ENCODE measurements at places on chromosomes 1 and 21.

DNA sequence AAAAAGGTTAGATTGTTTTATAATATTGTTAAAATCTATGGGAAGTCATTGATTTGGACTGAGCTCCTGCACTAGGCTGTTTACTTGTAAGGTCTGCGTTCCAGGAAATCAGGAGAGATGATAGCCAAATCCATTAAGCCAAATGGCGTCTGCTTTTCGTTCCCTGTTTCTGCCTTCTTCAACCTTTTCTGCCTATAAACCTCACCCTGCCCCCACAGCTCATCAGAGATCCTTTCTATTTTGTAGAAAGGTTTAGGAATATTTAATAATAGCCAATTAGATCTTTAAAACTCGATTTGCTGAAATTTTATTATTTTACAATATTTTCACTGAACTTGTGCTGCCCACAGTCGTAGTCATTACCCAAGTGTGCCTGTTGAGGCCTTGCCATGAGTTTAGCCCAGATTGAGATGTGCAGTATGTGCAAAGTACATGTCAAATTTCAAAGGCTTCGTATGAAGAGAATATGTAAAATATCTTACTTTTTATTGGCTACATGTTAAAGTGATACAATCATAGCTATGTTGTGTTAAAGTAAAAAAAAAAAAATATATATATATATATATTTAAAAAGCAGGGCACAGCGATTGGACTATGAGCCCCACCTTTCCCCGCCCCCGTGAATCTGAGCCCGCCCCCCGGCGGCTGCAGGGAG lies 444 bp upstream of the IARS2 start:
- DNase-seq, result no peak

GRCh38 chr1:185162491-185162890 lies 5.5 kb downstream of the SWT1 start:
- DNase-seq, result no peak

- no peak for DNase-seq
These were observed 740 bp downstream of the DSTYK start for GRCh38 chr1:205210756-205211168.

DNA sequence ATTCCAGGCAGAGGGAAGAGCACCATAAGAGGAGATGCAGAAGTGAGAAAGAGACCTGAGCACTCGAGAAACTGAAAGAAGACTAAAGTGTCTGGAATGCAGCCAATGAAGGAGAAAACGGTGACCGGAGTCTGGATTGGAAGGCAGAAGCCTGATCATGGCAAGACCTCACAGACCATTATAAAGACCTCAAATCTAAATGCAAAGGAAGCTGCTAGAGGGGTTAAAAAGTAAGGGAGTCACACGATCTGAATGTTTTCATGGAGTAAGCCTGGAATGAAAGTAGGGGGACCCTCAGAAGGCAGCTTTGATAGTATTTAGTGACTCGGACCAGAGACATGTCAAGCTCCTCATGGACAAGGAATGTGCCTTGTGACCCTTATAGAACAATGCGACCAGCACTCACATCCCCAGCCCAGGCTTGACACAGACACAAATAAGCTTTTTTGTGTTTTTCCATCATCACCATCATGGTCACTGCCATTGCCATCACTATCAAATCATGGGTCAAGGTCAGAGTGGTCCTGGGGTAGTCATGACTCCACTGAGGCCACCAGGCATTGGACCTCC lies 183.6 kb downstream of the SEC16B start:
- DNase-seq, result no peak

- DNase-seq, result no peak
These were observed at the start of gene SLAMF7 for GRCh38 chr1:160739098-160739511. TSS of gene SLAMF7 (plus strand) at chr1:160739247. CDS start at chr1:160739302, 55 bp downstream.

DNA sequence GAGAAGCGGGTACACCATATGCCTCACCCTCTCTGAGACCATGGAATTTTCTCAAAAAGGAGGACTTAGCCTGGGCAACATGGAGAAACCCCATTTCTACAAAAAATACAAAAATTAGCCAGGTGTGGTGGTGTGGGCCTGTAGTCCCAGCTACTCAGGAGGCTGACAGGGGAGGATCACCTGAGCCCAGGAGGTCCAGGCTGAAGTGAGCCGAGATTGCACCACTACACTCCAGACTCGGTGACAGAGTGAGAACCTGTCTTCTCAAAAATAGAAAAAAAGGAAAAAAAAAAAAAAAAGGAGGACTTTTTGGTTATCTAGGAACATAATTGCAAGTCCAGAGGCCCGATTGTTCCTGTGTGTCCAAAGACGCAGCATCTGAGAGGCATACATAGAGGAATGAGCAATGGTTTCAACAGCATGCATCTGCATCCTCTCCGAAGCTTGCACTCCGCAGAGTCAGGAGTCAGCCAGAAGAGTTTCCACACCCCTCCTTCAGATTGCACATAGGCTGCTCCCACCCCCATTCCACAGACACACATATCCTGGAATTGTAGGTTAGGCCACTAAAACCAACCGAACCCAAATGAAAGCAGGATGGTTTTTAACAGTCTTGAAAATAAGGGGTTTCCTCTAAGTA lies 2.5 kb upstream of the TBX15 start:
- DNase-seq, result no peak

DNA sequence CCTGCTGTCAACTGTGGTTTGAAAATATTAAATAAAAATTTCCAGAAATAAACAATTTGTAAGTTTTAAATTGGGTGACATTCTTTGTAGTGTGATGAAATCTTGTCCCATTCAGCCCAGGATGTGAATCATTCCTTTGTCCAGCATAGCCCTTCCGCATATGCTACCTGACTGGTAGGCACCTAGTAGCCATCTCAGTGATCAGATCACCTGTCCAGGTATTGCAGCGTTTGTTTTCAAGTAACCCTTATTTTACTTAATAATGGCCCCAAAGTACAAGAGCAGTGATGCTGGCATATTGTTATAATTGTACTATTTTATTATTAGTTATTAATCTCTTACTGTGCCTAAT lies 351.6 kb upstream of the B3GALT2 start:
- no peak for DNase-seq

GRCh38 chr1:243850202-243850451 lies at the start of gene AKT3:
TSS of gene AKT3 (minus strand) at chr1:243850243. CDS start at chr1:243843170, 7,073 bp downstream.
- DNase-seq, result no peak

DNA sequence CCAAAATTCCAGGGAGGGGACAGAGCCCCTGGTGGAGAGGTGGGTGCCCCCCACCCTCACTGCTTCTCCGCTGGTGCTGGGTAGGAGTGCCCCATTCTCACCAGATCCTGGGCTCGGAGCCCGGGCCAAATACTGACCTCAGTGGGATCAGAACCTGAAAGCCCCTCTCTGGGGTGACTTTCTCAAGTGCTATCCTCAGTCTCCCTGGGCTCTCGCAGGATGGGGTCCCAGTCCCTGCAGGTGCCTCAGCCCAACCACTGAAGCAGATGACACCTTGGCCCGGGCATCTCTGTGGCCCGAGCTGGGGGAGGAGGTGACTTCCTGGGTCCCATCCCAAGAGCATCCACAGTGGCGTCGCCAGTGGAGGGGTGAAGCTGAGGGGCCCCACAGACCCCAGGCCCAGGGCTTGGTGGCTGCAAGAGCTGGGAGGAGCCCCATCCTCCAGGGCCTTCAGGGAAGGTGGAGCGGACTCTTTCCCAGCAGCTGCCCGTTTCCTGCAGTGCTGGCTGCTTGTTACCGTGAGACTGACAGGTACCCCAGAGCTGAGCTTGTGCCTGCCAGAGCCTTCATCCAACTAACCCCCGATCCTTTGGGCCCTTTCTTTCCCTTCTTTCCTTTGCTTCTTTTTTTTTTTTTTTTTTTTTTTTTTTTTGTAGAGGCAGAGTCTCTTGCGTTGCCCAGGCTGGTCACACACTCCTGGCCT lies 3.9 kb upstream of the FNDC10 start:
- no peak for DNase-seq

GRCh38 chr1:1594602-1595260 lies 5.2 kb downstream of the FNDC10 start:
- DNase-seq, result no peak

- DNase-seq, result peak; percentile 47
These were observed 177.3 kb downstream of the CAMTA1 start for GRCh38 chr1:6962478-6962995.

GRCh38 chr1:172827301-172827700 lies 168.4 kb downstream of the FASLG start:
- no peak for DNase-seq

GRCh38 chr1:62904856-62905225 lies 120.9 kb downstream of the ATG4C start:
- DNase-seq, result no peak

- no peak for DNase-seq
These were observed 4.5 kb downstream of the TNFSF4 start for GRCh38 chr1:173202424-173203145.

DNA sequence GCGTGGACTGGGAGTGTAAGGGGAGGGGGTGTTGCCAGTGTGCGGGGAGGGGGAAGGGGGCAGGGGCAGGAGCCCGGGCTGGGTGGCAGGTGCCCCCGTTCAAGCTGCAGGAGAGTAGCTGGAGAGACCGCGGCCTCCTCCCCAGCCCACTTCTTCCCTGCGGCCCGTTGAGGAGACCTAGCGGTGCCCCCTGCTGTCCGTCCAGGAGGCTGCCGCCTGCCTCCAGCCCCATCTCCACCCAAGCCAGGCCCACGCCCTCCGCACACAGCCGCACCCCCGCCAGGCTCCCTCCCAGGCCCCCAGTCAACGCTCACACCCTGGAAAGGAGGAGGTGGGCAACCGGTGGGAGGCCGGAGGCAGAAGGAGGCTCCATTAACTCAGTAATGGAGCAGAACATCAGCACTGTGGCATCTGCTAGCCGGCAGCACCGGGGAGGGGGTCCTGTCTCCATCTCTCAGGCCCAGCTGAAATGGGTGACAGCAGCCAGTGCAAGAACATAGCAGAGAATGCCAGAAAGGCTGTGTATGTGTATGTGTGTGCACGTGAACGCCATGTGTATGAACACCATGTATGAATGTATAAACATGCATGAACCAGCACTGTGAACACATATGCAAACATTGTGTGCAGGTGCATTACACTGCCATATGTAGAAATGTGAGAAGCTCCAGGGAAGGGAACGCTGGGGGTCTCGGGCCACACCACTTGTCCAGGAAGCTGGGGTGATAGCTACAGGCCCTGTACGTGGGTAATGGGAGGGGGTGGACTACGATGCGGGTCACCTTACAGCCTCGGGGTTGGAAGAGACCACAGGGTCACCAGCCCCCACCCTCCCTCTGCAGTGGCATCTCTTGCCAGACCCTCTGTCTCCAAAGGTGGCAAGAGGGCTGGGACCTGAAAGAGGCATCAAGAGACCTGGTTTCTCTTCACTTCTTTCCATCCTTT lies 84.6 kb downstream of the SYT2 start:
- DNase-seq, result peak; percentile 40

- no peak for DNase-seq
These were observed 1.7 kb downstream of the ADSS2 start for GRCh38 chr1:244449936-244450508.

- no peak for DNase-seq
These were observed 109.8 kb downstream of the PLPPR4 start for GRCh38 chr1:99374109-99374508.
